Gastrocnemius medialis (tissue), 4 donors: ENCODE measurements at places on chromosomes 1 and 21. TPM values are rescaled to one million over a fixed set of nuclear protein-coding genes. Genes with fewer than 3 reads are reported as not detected.

NUP210L gene
- total RNA-seq, result not detected

SELL gene
- not detected for total RNA-seq

VWA1 gene
- 5.7 TPM for total RNA-seq

MROH9 gene
- not detected for total RNA-seq

TAL1 gene
- 1.6 TPM for total RNA-seq

LCE1F gene
- not detected for total RNA-seq

PLA2G4A gene
- 0.85 TPM for total RNA-seq

LMX1A gene
- total RNA-seq, result not detected

NECTIN4 gene
- not detected for total RNA-seq

LPGAT1 gene
- total RNA-seq, result 51.4 TPM

ABCG1 gene
- total RNA-seq, result 13.3 TPM

GSTM5 gene
- total RNA-seq, result 0.15 TPM

KRTAP21-2 gene
- not detected for total RNA-seq

MEX3A gene
- total RNA-seq, result not detected

MTFR1L gene
- total RNA-seq, result 123 TPM

KIF2C gene
- 0.46 TPM for total RNA-seq

S100A8 gene
- 17.7 TPM for total RNA-seq

PTPN22 gene
- 0.29 TPM for total RNA-seq

C1orf35 gene
- 5.9 TPM for total RNA-seq

TMEM9 gene
- 13.4 TPM for total RNA-seq

SELENBP1 gene
- 30.9 TPM for total RNA-seq

REN gene
- 0.22 TPM for total RNA-seq

PRKACB gene
- total RNA-seq, result 8.6 TPM

ASB17 gene
- not detected for total RNA-seq

TRIM62 gene
- total RNA-seq, result 9.8 TPM

CNTN2 gene
- total RNA-seq, result not detected

MTMR11 gene
- total RNA-seq, result 4.3 TPM

PDPN gene
- 9.8 TPM for total RNA-seq

TMEM82 gene
- not detected for total RNA-seq
